Central memory CD8-positive, alpha-beta T cell (primary cell): ENCODE measurements at places on chromosomes 4 and X.

DNA sequence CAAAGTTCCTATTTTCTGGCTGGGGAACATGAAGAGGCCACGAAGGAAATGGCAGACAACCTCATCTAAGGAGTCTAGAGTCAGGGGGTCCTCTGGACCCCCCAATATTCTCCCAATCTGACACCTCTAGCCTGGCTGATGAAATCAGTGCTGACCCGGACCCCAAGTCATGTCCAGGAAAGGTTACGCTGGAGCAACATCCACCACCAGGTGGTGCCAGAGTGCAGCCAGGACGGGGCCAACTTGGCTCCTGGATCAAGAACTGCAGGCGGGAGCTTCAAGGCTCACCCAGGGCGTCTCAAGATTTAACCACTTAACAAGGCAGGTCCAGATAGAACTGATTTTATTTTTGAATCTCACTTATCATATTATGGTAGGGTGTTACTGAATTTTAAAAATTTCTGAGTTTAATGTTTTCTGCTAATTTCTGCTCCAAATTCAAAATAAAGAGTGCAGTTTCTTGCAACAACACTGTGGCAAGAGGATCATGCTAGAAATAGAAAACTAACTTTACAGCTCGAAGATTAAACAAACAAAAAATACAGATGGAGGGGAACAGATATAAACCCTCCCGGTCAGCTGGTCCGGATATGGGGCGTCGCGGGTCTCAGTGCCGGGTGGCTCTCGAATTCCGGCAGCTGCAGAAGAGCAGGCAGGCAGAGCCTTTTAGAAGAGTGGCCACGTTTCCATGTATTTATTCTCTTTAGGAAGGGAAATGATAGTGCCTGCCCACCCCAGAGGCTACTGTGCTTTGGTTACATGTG lies 135.5 kb downstream of the AFAP1 start:
- peak; percentile 71 for DNase-seq

GRCh38 chr4:184320631-184321030 lies 103.0 kb upstream of the ENPP6 start:
- no peak for DNase-seq

DNA sequence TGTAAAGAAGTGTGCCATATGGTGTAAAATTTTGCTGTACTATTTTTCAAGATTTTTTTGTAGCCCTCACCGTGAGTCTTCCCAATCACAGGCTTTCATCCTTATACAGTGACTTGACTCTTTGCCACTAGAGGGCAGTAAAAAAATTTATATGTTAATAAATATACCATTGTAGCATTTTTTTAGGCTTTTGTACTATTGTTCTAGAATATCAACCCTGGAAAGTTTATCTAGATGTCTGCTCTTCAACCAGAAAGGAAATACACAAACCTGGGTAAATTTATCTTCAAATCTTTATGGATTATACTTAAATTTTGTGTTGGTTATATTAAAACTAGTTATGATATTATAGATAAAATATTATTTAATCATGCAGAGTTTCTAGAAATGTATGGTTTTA lies 235.3 kb downstream of the TENM3 start:
- DNase-seq: no peak

- DNase-seq: no peak
These were observed 181.3 kb upstream of the KLF3 start for GRCh38 chr4:38482696-38483095.

DNA sequence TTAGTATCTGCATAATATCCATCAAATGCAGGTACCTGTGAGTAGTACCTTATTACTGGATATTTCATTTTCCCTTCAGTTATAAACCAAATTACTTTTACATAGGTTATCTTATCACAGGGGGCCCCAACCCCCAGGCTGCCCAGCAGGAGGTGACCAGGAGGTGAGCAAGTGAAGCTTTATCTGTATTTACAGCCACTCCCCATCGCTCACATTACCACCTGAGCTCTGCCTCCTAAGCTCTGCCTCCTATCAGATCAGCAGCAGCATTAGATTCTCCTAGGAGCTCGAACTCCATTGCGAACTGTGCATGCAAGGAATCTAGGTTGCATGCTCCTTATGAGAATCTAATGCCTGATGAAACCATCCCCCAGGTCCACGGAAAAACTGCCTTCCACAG lies 6.3 kb downstream of the PRSS12 start:
- no peak for DNase-seq

- no peak for DNase-seq
These were observed 308.6 kb downstream of the FAM47B start for GRCh38 chrX:35251226-35251625.

DNA sequence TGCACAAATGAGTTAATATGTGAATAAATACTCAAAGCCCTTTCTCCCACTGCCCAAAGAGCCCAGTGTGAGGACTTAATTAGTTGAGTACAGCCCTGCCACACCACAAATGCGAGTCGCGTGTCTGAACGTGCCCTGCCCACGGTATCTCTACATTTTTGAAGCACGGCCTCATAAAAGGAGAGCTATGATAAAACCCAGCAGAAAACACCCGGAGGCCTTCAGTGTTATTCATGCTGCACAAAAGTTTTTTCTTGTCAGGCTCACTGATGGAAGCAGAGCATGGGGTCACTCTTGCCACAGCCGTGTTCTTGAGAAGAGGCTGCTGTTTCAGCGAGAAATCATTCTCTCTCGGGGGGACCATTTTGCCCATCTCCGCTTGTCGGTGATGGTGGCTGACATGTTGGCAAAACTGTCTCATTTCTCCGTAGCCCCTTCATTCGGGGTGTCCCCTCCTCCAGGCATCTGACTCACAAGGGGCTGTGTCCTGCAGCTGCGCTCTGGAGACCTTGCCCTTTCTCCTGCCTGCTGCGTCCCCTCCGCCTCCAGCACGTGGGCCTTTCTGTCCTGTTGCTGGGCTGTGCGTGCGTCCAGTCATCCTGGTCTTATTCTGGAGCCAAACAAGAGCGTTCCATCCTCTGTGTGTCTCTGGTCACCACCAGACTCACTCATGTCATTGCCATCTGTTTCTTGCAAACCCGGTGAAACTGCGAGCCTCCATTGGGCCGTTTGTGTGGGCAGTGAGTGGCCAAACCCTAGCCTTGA lies 88.8 kb downstream of the SORCS2 start:
- no peak for DNase-seq

DNA sequence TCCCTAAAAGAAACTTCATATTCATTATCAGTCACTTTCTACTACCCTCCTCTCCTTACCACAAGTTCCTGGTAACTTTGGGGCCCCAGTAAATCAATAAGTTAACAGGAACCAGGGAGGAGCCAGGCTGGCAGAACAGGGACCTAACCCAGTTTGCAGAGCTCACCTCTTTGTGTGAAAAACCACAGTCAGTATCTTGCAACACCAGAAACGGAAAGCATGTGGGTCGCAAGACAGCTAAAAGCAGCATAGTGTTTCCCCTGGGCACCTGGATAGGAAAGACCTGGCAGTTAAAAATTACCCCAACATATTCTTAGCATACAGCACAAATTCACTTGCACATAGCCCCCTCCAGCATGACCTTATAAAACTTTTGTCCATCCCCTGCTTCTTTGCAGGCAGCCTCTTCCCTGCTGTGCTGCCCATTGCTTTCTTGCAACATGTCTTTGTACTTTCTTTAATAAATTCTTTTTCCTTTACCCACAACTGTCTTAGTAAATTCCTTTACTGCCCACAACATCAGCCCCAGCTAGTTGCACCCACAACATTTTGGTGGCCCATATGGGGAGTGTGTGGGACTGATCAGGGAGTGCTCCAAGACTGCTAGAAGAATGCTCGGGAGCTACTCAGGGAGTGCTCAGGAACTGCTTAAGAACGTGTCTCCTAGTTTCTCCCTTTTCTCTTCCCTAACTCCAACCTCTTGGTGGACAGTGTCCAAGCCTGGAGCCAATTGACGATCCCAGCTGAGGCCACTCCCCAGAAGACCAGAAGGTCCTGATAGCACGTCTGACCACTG lies 83.4 kb downstream of the MSN start:
- no peak for DNase-seq

GRCh38 chrX:46627062-46627461 lies 53.5 kb downstream of the CHST7 start:
- no peak for DNase-seq

- DNase-seq: no peak
These were observed 736.5 kb upstream of the FTHL17 start for GRCh38 chrX:31808357-31808756.

GRCh38 chr4:151940926-151941617 lies 180.3 kb upstream of the GATB start:
- no peak for DNase-seq

- DNase-seq: no peak
These were observed 154.1 kb upstream of the CXCL13 start for GRCh38 chr4:77451530-77451929.

DNA sequence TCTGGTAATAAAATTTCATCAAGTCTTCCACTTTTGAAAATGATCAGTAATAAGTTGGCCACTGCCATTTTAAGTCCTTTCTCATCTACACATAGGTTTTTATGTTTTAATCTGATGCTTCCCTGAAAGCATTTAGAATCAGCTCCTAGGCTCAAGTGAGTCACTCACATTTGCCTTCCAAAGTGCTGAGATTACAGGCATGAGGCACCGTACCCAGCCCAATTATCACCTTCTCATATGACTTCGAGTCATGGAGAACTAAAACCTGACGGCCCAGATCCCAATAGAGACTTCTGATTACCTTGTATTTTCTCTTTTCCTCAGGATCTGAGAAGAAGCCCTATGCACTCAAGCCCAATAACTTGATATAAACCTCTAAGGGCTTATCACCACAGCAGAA lies 140.8 kb downstream of the OPHN1 start:
- no peak for DNase-seq

DNA sequence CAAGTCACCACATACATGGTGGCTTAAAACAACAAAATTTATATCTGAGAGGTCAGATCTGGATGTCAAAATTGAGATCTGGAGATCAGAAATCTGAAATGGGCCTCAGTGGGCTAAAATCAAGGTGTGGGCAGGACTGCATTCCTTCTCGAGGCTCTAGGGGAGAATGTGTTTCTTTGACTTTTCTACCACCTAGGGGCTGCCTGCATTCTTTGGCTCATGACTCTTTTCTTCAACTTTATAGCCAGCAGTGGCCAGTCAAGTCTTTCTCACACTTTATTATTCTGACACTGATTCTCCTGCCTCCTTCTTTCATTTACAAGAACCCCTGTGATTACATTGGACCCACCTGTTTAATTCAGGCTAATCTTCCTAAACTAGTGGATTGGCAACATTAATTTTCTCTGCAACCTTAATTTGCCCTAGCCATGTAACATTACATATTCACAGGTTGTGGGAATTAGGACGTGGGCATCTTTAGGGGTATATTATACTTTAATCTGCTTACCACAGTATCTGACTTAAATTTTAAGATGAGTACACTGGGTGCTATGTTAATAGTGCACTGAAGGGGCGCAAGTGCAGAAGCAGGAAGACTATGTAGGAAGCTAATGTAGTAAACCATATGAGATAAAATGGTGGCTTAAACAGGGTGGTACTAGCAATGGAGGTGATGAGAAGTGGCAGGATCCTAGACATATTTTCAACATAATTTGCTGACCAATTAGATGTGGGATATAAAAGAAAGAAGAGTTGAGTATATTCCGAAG lies 188.0 kb downstream of the SLC4A4 start:
- no peak for DNase-seq

DNA sequence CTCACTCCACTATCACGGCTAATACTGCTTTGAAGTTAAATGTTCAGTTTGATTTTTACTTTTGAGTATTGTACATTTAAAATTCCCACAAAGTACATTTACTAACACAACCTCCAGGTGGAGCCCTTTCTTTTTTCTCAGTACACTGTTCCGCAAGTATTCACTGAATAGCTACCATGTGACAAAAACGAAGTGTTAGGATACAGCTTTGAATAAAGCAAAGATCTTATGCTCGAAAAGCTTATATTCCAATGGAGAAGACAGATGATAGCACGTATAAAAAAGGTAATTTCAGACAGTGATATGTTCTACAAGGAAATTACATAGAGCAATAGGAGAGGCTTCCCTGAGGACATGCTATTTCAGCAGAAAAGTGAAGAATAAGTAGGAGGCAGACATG lies 60.7 kb upstream of the ABCG2 start:
- DNase-seq: no peak

DNA sequence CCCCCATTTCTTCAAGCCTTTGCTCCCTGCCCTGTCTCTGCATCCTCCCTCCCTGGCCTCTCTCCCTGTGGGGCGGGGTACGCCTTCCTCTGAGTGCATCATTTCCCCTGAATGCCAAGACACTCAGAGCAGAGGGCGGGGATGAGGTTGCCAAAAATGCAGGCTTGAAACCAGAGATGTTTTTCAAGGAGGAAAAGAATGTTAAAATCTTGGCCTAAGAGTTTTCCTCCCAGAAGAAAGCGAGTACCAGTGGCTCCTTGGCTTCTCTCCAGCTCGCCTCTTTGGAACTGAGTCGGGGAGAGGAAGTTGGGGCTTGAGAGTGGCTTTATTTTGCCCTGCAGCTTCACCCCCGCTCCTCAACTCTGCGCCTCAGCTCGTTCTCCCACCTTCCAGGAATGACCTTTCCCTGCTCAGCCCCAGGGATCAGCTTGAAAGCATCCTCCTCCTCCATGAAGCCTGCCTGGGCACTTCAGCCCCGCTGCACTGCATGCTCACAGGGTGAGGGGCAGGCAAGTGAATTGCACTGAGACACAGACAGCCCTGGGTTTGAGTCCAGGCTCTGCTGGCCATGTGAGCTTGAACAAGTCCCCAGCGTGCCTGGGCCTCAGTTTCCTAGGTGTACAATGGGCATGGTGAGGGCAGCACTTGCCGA lies 57.5 kb upstream of the SORCS2 start:
- DNase-seq: no peak

DNA sequence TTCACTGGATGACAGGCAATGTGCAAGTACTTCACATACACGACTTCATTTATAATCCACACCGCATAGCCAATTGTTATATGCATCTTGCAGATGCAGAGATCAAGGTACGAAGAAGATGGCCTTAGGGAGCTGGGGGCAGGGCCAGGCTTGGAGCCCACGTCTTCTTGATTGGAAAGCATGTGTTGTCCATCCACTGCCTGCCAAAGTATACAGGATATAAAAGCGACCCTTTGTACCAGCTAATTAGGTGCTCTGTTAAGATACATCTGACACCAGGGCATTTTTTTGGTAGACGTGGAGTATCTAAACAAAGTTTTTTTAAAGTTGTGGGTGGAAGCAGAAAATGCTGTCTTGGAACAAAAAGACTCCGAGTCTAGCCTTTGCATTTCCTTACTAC lies 1.4 kb downstream of the C4orf36 start:
- no peak for DNase-seq

GRCh38 chrX:15336023-15336413 lies 695 bp upstream of the PIGA start:
- peak; percentile 13 for DNase-seq

- no peak for DNase-seq
These were observed 108.4 kb upstream of the FAM241A start for GRCh38 chr4:112036886-112037285.

GRCh38 chr4:184310881-184311709 lies 93.4 kb upstream of the ENPP6 start:
- no peak for DNase-seq

DNA sequence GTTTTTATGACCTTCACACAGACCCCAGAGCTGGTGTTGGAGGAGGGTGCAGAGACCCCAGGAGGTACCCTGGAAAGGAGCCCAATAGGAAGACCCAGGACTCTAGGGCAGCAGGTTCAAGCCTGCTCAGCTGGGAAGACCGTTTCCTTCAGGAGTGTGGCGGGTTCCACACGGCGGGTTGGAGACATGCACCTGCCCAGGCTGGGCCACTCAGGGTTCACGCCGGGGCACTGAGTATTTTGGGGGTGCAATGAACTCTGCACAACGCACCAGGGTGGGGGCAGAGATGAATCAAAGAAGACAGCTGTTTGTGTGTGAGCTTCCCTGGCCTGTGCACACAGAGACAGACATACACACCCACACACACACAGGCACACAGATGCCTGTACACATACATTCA lies 52.5 kb upstream of the PPP2R3B start:
- no peak for DNase-seq

- no peak for DNase-seq
These were observed 58.0 kb downstream of the SPCS3 start for GRCh38 chr4:176377780-176378179.
